Cardiac fibroblast (primary cell): ENCODE measurements at places on chromosomes 7 and 10.
A peak's percentile ranks its signal among the peaks of the same experiment; 100 is the strongest.

GRCh38 chr7:128705891-128706333 is 33.2 kb upstream of the CALU start:
- peak; percentile 41 for DNase-seq

DNA sequence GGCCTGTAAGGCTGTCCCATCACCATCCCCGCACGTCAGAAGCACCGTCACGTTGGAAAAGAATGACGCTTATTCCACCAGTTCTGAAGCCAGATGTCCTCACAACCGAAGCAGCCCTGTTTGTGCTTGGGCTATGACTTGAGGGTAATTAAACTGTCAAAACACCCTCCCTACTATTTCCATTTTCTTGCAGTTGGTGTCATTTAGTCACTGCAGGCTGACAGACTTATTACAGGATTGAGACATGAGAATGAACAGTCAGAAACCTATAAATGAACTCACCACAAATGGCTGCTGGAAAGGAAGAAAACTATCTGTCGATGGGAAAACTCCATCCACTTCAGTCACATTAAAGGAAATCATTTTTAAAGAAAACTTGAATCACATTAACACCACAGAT is 85.3 kb downstream of the VOPP1 start:
- no peak for DNase-seq

DNA sequence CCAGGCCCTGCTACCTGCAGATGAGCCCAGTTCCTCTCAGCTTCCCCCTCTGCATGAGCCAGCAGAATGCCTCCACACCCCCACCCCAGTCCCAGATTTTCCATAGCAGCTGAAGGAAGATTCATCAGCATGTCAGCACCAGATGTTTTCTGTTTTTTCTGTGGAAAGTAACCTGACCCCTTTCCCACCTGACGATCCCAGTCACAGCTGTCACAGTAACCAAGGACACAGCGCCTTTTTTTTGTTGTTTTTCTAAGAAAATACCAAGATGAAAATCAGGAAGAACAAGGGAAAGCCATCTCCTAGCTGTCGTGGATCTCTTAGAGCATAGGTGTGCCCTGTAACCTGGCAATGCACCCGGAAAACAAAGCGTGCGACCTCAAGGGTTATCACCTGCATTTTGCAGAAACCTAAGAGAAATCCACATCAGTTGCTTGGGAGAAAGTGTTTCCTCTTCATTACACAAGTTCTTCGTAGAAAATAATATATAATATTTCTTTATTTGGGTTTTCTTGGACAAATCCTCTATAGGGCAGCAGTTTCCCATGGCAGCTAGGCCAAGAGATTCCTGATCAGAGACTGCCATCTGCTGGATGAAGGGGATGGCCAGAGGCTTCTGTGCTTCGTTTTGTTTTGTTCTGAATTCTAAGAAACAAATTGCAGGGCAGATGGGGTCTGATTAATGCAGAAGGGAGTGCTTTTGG is 401.9 kb downstream of the TNS3 start:
- peak; percentile 78 for DNase-seq

DNA sequence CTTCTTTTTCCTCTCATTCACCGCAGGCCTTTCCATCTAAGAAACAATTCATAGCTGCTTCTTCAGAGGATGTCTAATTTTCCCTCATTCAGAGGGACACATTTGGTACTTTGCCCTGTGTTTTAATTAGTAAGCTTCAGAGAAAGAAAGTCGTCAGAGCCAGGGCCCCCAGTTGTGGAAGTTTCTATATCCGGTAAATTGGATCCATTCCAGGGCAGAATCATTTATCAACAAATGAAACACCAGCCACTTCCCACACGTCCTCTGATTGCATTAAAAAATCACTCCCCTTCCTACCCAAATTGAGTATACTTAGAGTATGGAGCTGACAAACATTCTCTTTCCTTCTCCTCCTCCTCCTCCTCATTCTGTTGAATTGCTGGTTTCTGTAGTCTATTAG is 205.8 kb upstream of the HDAC9 start:
- DNase-seq = peak; percentile 16

DNA sequence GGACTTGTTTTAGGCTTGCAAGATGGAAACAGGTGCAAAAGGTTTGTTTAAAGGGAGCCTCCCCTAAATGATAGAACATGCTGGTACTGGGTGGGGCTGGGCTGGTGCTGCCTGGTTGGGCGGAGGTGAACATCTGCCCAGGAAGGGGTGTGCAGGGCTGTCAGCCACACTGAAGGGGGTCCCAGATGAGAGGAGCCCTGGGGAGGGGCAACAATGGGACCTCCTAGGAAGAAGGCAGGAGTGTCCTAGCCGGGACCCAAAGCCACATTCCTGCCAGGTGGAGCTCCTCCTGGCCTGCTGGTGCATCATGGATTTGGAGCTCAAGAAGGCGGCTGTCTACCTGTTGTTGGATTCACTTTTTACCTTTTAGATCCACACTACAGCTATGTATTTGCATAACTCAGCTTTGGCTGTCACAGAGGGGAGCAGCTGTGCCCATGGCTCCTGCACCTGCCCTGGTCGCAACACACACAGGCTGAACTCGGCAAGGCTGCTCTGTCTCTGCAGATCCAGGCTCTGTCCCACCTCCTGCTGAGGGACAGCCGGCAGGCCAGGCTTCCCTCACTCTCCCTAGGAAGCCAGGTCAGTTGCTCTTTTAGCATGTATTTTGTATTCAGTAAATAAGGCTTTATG is 59.9 kb downstream of the ADARB2 start:
- DNase-seq = no peak

DNA sequence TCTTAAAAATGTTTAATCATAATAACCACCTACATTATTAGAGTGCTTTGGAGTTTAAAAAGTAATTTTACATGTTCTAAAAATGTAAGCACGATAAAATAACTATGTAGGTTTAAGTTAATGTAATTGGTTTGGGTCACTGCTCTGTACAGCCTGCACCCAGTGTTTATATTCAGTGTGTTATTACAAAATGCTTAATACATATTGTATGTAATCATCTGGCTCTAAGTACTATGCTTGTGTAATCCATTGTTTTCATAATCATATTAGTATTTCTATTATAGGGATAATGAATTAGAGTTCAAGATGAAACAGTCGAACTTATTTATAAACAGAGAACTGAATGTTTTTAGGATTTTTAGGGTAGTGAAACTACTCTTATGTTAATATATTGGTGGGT is 13.1 kb downstream of the RPA3 start:
- DNase-seq = peak; percentile 25

DNA sequence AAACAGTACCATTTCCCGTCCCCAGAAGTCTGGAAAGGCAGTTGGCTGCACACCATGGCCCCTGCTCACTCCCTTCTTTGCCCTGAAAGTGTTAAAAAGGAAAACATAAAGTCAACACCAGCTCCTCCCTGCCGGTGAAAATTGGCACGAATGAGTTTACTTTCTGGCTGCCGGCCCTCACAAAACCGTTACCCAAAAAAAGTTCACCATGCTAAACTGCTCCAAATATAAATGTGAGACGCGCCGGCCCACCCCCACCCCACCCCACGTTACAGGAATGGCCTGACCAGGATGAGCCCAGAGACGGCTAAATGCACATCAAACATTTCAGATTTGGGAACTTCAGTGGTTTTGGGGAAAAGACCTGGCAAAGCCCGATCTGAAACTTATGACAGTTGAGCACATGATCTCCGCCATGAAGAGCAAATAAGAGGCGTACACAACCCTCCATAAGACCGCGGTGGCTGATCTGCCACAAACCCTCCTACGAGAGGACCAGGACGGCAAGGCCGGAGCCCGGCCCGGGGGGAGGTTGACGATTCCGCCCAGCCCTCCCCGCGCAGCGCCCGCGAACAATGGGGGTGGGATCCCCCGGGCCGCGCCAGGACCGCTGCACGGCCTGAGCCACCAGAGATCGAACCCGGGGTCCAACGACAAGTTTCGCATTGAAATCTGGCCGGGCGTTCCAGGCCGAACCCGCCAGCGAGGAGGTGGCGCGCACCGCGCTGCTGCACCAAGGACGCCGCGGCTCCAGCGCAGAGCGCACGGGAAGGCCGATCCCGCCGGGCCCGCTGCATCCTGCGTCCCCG is 952 bp downstream of the DIP2C start:
- DNase-seq = peak; percentile 48

DNA sequence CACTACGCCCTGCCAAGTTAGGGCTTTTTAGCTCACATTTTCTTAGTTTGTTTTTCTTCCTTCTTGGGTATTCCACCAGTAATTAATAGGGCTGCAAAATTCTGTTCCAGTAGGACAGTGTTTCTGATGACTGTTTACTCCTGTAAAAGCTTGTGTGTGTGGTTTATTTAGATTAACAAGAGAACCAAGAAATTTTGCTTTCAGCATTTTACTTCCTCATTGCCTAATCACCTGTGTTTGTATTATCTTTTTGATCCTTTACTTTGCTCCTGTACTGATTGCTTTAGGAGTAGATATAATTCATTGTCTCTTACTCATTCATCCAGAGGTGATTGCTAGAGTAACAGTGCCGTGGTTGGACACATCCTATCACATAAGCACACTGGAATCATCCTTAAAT is 27.7 kb downstream of the TDRD1 start:
- DNase-seq = no peak

DNA sequence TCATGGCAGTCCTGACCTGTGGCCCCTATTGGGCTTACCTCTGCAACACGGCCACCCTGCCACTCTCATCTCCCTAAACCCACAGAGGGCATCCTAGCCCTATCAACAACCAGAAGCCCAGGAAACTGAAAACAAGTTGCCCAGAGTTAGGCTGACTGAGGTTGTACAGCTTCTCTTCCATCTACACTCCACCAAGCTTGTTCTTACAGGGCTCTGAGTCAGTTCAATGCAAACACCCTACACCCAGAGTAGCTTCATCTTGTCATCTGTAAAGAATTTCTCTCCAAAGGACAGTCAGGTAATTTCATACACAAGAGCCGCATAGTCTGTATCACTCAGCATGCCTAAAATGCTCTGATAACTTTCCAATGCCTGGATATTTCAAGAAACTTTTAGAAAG is 175.4 kb downstream of the ARID5B start:
- DNase-seq = peak; percentile 31

- no peak for DNase-seq
These were observed 79.3 kb downstream of the CTTNBP2 start for GRCh38 chr7:117793976-117794375.

GRCh38 chr10:5573968-5574641 is 49.3 kb downstream of the CALML3 start:
- DNase-seq = no peak
